EL (cell line): ENCODE measurements at places on chromosomes 6 and 20.

GRCh38 chr6:6469074-6469473, 119.4 kb upstream of the LY86 start:
- no peak for DNase-seq

DNA sequence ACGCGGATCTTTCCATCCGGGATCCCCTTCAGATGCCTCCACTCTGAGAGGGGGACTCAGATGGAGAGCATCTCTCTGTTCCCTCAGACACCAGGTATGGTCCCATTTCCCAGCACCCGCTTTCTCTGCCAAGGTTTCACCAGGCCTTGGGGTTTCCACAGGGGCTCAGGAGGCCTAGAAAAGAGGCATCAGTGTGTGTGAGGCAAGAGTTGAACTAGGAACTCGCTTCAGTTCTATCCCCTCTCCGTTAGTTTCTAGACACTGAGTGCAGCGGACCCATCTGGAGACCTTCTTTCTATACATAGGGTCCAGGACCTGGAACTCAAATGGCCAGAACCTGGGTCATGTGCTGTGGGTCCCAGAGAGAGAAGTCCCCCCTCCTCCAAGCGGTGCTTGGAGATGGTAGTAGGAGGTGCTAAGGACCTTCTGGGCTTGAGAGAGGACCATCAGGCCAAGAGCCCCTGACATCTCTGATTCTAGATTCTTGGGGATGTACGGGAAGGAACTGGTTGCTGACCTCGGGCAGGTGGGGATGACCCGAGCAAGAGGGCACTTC, 2.1 kb downstream of the SLC12A5 start:
- DNase-seq, result no peak

DNA sequence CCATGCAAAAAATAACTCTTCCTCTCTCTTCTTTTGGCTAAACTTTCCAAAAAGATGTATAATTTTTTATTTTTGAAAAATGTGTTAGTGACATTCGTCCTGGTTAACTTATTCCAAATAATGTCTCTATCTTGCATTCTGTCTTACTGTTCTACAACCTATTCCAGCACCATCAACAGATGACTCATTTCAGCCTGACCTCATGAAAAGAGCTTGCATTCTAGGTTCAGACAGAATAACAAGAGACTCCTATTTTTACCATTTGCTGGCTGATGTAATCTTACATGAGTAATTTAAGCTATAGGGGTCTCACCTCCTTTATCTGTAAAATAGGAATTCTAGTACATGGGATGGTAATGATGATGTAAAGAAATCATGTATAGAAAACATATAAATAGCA, 109.0 kb downstream of the FUT9 start:
- DNase-seq, result no peak

DNA sequence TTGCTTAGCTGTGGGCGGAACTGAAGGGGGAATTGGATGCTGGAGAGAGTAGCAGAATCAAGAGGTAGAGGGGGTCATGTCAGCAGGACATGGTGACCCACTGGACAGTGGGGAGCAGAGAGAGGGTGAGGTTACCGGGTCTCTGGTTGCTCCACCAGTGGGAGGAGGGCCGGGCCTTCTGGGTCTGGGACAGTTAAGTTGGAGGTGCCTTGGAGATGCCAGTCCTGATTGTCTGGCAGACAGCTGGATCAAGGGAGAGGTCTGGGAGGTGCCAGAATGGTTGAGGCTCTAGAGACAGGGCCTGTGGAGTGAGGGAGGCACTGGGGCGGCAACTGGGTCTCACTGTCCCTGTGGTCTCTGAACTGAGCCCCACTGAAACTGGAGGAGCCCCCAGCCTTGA, 24.6 kb downstream of the MANBAL start:
- no peak for DNase-seq

- no peak for DNase-seq
Observed at GRCh38 chr20:6700563-6701329, 66.7 kb upstream of the BMP2 start.

- no peak for DNase-seq
Observed at GRCh38 chr6:125230674-125231073, 71.1 kb downstream of the HDDC2 start.

DNA sequence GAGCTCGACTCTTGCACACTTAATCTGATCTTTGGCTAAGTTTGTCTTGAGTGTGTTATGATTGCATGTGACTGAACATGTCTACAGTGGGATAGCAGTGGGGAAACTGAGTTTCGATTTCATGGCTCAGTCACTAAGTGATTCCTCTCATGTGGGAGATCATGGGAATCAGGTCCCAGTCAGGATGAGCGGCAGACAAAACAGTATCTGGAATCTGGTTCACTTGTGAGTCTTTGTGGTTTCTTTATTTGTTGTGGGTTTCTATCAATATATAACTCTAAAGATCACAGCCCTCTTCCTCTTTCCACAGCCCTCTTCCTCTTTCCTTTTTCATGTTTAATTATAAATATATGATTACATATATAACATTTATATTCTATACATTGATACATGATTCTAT, 4.0 kb downstream of the RPP21 start:
- DNase-seq, result no peak

DNA sequence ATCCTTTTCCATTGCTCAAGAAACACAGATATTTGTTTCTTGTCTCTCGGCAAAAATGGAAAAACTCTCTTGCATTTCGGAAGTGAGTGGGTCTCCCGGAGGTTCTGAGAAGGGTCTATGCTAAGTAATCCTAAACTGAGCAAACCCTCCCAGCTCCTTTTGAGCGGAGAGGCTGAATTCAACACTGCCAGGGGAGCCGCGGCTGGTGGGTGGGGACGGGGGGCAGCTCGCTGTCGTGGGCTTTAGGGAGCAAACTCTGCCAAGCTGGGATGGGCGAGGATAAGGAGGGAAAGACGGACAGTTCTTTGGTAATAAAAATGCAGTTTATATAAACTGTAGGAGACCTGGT, 211.4 kb downstream of the FOXC1 start:
- DNase-seq, result no peak

DNA sequence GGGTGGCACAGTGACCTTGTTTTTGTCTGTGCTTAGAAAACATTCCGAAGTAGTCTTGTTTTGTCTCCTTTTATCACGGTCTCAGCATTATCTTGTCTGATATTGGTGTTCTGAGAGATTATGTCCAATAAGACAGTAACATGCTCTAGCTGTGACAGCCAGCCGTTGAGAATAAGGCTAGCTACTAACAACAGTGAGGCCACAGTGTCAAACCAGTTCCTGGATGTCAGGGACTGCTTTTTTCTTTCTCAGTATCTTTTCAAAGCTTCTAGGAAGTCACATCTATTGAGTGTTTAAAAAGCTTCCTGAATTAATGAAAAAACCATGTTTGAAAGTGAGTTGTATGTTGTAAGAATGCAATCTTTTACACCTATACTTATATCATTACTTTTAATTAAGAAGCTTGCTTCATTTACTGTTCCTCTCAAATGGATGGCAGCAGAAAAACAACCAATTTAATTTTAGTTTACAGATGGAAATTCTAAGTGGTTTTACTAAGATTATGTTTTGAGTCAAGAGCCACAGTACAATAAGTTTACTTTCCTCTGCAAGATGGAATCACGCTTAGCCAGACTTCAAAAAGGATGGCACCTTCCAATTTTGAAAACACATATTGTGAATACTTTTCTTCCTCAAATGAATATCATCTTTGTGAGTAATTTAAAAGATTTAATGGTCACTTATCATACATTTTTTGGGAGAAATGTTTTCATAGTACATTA, 53.1 kb downstream of the MAP3K7 start:
- no peak for DNase-seq

- DNase-seq, result no peak
Observed at GRCh38 chr6:36329798-36330291, 6.8 kb downstream of the BNIP5 start.

DNA sequence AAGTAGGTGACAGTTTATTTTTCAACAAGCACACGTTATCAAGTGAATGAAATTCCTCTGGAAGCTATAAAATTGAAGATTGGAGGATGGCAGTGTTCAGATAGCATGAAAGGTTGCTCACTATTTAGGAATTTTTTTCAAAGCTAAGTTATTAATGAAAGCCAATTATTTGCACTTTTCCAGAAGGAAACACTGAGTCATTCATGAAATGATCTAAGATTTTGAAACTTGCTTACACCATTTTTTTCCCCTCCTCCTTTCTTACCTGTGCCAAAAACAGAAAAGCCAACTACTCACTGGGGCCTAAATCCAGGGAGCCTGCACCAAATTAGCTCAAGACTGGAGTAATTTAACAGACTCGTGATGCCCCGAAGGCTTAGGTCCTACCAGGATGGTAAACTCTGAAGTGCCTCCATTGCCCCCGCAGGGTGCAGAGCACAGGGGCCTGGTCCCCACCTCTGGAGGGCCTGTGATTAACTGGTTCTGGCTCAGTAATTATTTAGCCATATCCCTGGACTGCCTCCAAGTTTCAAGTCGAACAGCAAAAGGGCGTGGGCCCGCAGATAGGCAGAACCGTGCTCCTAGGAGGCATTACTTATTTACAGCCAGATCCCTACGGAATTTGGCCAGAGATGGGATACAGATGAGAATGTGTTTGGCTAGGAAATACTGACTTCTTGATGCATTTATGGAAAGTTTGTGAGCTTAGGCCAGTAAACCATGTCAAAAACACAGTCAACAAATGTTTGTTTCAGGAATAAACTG, 28.0 kb upstream of the ZNF217 start:
- peak; percentile 92 for DNase-seq

DNA sequence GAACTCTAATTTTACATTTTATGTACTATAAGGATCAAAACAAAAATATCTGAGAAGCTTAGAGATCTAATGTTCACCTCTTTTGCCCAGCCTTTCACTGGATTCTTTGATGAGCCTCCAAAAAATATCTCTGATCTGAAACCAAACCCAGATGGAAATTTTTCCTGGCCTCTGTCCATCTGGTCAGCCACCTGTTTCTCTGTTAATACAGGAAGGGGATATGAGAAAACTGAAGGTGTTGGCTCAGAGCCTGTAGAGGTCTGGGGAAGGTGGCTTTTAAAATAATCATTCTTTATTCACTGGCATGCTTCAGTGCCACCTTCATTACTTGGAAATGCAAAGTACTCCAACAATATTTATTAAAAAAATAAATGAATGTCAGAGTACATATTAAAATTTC, 8.5 kb upstream of the MCM3 start:
- DNase-seq, result no peak

- no peak for DNase-seq
Observed at GRCh38 chr6:157550114-157550989, 169.4 kb downstream of the ZDHHC14 start.

DNA sequence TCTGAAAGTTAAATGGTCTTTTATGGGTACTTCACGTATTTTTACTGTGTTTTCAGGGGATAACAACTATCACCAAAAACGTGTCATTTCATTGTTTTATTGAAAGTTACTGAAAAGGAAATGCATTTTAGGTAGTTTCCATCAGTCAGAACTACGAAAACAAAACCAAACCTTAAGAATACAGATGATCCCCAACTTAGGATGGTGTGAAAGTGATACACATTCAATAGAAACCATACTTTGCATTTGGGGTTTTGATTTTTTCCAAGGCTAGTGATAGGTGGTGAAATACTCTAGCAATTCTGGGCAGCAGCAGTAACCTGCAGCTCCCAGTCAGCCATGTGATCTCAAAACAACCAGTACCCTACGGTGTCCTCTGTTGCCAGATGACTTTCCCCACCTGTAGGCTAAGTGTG, 25.9 kb upstream of the EFHC1 start:
- DNase-seq, result no peak

GRCh38 chr6:129713806-129714333, 3.9 kb upstream of the ARHGAP18 start:
- DNase-seq, result no peak

DNA sequence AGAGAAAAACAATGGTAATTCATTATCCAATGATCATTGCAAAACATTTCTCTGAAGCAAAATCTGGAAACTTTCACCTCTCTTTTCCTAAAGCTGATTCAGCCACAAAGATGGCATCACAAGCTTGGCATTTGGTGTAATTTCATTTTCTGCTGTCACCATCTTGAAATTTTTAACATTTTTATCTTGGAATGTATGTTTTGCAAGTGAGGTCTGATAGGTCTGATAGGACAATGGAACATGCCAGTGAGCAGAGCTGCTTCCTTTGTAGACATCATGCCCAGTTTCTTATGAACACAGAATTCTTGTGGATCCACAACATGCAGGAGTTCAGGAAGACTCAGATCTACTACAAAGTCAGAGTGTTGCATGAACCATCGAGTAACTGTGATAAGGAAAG, 969.6 kb downstream of the EYS start:
- DNase-seq, result no peak

GRCh38 chr6:98593676-98594075, 240.7 kb upstream of the POU3F2 start:
- DNase-seq, result no peak

GRCh38 chr6:11069760-11070159, 23.9 kb upstream of the SMIM13 start:
- DNase-seq, result peak; percentile 39

GRCh38 chr6:30334075-30334783, 7.5 kb downstream of the TRIM39 start:
- DNase-seq, result no peak

DNA sequence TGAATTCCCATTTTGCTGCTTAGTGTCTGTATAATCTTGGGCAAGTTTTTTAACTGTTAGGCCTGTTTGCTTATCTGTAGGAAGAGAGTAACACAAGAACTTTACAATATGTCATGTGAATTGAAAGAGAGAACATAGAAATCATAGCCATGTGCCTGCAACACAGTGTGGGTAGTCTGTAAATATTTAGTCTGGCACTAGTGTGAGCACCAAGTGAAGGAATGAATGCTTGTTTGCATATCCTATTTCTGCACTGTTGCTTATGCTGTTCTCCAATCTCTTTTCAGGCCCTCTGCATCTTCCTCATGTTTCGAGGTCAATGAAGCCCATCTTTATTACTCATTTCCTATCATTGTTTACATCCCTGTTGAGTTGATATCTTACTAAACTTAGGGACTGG, 49.2 kb downstream of the CBFA2T2 start:
- peak; percentile 4 for DNase-seq

DNA sequence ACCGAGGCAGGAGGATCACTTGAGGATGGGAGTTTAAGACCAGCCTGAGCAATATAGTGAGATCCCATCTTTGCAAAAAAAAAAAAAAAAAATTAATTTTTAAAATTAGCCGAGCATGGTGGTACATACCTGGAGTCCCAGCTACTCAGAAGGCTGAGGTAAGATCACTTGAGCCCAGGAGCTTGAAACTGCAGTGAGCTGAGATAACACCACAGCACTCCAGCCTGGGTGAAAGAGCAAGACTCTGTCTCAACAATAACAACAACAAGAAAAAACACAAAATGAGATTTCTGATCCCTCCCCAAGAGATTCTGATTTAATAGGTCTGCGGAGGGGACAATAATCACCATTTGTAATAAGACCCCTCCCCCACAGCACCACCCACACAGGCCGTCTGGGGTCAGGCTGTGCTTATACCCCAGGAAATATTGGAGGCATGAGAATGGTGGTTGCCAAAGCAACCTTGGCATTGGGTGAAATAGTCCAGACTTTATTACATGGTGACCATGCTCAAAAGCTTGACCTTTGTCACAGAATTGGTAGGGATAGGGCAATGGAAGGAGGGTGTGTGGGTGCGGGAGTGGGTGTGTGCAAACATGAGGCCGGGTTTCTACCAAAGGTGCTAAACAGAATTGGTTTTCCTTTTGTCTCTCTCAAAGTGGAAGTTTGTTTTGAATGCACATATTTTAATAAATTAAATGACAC, 24.4 kb upstream of the ADTRP start:
- DNase-seq, result no peak
